ENCODE measurements at places on chromosomes 3 and 15.

DNA sequence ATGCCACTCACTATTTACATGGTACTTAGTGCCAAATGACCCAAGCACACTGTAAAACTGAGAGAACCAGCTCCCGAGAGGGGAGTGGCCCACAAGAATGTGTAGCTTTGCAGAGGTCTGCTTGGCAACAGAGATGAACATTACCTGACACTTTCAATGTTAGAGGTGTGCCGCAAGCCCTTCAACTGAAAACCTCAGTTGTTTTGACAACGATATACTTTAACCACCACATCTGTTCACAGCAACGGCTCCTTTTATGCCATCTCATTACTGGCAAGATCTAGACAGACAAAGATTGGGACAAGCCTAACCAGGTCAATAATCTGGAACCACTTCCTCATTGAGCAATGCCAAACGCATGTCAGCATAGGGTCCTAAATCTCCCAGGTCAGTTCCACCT lies 23.7 kb downstream of the NEK10 start:
- no peak for DNase-seq

DNA sequence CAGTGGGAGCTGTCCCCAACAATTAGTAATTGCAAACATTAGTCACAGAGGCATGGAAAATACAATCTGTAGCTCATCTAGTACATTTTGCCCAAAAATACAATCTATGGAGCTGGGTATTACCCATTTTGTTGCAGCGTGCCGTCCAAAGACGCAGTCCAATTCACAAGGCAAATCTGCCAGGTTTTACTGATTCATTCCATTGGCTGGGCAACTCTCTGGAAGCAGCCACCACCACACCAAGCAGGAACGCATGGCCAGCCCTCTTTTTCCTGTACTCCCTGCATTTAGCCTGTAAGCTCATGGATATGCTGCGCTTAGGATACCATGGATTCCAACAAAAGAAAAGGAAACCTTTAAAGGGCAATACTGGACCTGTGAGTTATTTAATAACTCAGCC lies 60.5 kb upstream of the ARRDC4 start:
- no peak for DNase-seq

DNA sequence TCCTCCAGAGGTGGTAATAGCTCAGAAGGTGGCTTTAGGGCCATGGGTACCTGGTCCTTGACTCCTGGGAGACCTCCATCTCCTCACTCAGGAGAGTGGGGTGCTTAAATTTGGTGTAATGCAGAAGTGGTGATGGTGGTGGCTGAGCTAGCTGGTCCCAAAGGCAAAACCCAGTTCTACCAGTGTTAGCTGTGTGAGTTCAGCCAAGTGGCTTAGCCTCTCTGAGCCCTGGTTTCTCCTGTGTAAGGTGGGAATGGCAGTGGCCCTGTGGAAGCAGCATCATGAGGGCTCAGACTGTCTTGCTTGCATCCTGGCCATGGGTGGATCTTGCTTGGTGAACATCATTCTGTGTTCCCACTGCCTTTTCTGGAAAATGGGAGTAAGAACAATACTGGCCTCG lies 9.4 kb downstream of the SEMA3F start:
- DNase-seq: no peak

DNA sequence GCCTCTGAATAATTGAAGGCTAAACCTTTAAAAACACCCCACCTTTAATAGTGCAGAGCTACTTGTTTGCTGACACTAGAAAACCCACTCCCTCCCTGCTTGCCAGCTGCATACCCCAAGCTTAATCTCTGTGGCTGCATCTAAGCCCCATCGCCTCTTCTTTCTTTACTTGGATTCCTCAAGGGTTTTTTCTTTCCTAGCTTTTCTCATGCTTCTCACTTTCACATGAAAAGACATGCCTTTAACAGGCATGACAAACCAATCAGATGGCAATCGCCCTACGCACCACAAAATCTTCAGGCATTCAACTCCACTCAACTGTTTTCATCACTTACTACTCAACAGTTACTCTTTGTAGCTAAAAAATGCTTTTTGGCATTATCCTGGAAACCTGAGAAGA lies 77.5 kb downstream of the PLD1 start:
- no peak for DNase-seq

DNA sequence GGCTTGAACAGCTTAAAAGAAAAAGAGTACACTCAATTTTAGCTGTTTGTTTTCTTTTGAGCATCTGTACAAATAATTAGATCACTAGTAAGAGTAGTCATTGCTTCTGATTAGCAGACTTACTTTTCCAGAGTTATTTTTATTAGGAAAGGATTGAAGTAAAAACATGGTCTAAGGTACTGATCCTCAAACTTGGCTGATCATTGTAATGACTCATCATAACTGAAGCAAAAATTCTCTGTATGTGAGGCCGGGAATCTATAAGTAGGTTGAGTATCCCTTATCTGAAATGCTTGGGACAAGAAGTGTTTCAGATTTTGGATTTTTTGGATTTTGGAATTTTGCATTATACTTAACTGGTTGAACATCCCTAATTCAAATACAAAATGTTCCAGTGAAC lies 12.4 kb downstream of the NMD3 start:
- DNase-seq: no peak

- DNase-seq: no peak
These were observed 147.5 kb upstream of the THBS1 start for GRCh38 chr15:39433376-39433775.

DNA sequence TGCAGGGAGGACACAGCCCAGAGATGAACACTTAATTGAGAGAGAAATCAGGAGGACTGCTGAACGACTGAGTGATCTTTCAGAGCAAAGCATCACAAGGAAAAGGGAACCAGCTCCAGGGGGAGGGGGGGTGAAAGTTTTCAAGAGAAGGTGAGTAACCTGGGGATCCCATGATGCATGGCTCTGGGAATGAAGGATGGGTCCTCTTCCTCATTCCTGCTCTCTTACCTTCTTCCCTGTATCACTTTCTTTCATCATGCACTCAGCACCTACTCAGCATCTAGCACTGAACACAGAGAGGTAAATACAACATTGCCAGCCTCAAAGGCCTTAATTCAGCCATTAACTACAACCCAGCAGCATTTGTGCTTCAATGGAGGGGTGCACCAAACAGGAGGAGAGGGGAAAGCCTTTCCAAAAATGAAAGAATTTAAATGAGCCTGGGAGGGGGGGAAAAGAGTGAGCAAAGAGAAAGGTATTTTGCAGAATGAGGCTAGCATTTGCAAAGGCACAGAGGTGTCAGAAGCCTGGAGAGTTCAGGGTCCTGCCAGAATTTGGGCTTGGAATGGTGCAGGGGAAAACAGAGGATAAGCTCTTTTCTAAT lies 427.4 kb downstream of the FOXP1 start:
- no peak for DNase-seq

DNA sequence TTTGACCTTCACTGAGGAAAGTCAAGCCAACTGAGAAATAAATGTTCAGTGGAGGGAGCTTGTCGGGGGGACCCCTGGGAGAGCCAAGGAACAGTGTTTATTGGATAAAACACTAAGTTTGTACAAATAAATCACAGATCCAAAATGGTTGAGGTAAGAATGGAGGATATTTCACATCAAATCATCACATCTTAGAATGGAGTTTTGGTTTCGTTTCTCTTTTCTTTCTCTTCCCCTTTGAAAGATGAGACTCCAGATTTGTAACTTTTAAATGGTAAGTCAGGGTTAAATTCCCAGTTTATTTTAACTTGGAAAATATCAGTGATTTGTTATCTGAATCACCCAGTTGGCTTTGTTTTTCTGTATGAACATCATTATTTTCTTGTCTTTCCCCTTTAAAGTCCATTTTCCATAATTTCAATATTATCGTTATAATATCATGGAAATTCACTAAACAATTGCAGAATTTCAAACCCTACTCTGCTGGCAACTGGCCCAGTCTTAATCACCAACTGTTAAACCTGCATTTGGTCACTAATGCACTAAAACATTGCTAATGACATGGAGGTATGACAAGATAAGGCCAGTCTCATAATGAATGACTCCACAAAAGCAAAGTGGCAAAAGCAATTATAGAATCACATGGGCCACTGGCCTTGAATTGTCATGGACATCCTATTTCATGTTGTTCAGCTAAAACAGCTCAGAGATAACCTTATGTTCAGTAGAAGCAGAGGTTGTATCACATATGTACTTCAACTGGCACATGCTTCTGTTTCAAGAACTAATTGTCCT lies 295.1 kb downstream of the SHOX2 start:
- DNase-seq: no peak

- DNase-seq: no peak
These were observed at the start of gene SEMA3B for GRCh38 chr3:50268703-50269451. TSS of gene SEMA3B (plus strand) at chr3:50269147. CDS start at chr3:50269241, 94 bp downstream.

- DNase-seq: no peak
These were observed 440.4 kb downstream of the FHIT start for GRCh38 chr3:60810881-60811280.

- DNase-seq: no peak
These were observed 6.3 kb downstream of the THBS1 start for GRCh38 chr15:39587096-39587721.

DNA sequence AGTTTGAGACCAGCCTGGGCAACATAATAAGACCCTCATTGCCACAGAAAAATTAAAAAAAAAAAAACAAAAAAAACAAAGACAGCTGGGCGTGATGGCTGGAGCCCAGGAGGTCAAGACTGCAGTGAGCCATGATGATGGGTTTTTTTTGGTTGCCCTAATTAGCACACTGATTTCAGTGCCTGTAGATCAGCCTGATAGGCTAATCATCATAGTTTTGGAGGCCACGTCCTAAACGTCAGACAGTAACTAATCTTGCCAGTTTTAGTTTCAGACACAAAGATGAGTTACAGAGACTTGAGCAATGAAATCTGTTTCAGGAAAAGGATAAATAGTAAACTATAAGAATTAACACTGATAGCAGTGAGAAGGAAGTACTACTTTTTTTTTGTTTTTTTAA lies 55.4 kb downstream of the LRCH3 start:
- no peak for DNase-seq

DNA sequence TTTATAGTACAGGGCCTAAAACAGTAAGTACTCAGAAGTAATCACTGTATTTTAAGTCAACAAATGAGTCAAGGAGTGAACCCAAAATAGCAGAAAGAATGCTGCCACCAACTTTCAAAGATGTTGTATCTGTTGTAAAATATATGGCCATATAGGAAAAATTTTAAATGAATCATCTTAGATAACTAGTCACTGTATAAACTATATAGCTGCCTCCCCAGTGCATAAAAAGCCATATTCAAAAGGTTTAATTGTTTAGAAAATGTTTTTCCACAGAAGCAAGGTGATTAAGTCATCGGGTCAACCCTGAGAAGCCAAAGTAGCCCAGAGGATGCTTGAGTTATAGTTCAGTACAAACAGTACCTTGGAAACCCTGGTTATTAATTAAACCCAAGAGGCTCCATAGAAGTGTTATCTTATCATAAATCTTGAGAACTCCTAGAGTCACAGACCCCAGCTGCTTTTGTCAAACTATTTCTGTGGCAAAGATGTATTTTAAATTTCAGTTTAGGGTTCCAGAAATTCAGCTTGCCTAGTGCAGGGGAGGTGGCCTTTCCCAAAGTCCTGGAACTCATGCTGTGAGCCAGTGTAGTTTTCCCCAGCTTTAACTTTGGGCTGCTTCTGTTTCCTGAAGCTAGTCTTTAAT lies 39.2 kb downstream of the MBNL1 start:
- no peak for DNase-seq

- DNase-seq: no peak
These were observed 68.8 kb upstream of the IL12A start for GRCh38 chr3:159919873-159920272.

- no peak for DNase-seq
These were observed 47.6 kb upstream of the SEC61A1 start for GRCh38 chr3:128004661-128005060.

- DNase-seq: no peak
These were observed 50.9 kb upstream of the ZDHHC23 start for GRCh38 chr3:113896930-113897329.

GRCh38 chr3:32758375-32758753 lies 59.4 kb upstream of the TRIM71 start:
- DNase-seq: no peak

- DNase-seq: no peak
These were observed 200.9 kb upstream of the EIF1B start for GRCh38 chr3:40108643-40109042.

DNA sequence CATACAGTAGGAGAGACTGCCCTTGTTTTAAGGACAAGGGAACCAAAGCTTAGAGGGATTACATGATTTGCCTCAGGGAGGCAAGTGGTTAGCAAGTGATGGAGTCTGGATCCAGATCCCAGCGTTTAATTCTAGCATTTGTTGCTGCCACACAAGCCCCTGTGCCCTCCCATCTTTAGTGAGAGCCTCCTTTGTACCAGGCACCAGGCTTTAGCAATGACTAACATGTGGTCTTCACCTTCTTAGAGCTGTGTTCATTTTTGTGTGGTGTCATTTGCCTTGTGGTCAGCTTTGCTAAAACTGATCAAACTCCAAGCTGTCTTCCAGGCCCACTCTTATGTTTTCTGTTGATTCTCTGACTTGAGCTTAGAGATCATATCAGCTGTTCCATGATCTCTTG lies 290.5 kb downstream of the RPLP1 start:
- no peak for DNase-seq

GRCh38 chr3:187906416-187906815 lies 161.1 kb upstream of the BCL6 start:
- DNase-seq: no peak

DNA sequence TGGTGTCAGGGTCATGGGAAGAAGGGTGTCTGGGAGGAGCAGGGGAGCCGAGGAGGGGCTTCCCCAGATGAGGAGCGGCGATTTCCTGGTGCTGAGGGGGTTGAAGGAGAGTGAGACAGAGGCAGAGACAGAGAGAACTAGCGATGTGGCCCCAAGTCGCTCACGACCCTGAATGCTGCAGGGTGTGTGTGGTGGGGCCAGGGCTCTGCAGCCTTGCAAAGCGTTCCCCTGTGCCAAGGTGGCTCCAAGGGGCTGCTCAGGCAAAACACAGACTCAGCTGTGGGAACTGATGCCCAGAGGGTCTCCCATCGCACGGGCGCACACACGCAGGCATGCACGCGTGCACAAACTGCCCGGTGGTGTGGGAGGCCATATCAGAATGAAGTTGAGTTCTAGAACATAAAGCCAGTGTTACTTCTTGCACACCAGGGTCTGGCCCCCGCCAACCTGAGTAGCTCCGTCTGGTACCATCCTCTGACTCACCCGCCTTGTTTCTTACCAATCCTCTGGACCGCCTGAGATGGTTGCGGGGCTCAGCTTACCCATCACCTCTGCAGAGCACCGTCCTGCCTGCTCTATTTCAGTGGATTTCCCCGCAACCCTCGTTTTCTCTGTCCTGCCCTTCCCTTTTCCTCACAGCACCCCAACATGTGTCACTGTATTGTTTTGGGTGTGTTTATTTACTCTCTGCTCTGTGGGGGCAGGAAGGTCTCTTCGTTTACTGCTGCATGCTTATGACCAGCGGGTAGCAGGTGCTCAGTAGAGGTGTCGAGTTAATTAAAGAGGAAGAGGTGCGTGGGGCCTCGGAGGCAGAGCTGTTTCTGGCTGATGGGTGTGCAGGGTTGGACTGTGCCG lies 4.5 kb downstream of the MELTF start:
- DNase-seq: no peak

Data from CD4-positive, alpha-beta T cell treated with Interleukin-6 at 100 ng/mL for 8 hours (primary cell).